ENCODE measurements at places on chromosomes 1 and 21. TPM values are rescaled to one million over a fixed set of nuclear protein-coding genes. Genes with fewer than 3 reads are reported as not detected.

PADI4 gene
- 0.56 TPM for total RNA-seq

DNA sequence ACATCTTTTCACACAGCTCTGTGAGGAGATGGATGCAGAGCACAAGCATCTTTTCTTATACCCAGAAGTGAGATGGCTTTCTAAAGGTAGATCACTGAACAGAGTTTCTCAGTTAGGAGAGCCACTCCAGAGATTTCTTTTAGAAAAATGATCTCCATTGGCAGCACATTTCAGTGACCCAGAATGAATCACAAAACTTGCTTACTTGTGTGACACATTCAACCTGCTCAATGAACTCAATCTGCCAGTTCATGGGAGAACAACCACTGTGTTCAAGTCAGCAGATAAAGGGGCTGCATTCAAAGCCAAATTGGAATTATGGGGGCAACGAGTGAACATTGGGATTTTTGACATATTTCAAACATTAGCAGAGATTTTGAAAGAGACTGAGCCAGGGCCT lies 78.3 kb downstream of the UCHL5 start:
- no peak for DNase-seq

DNA sequence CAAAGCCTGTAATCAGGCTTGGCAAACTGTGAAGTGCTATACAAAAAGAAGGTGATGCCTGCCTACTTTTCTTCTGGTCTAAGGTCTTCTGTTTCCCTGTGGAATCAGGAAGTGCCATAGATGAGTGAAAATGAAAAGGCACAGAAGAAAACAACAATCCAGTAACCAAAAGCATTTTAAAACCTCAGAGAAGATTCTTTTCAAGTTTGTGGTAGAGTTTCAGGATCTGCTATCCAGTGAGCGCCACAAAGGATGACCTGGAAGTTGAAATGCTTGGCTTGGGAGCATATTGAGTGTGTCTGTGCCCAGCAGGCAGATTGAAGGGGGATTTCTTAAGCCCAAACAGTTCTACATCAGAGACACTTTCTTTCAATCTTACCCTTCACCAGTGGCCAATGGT lies 272.2 kb downstream of the PAPPA2 start:
- no peak for DNase-seq

DNA sequence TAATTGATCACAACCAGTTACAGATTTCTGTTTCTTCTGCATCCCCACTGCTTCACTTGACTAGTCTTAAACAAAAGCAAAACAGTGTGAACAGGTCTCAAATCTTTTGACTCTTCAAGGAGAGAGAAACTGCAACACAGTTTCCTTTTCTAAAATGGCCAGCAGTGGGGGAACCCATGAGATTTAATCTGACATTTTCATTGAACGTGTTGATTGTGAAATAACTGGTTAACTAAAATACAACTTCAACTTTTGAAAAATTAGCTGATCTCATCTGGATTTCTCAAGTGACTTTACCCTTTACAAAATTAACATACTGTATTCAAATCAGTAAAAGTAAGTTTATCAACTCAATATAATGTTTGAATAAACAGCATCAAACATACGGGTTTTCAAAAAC lies 143.0 kb downstream of the HFM1 start:
- DNase-seq = no peak

FNDC5 gene
- total RNA-seq = 1.7 TPM

CHI3L1 gene
- total RNA-seq = 0.47 TPM

- DNase-seq = no peak
Measured at GRCh38 chr1:205456868-205457745, 1.3 kb upstream of the BLACAT1 start.

C1QC gene
- 457 TPM for total RNA-seq

- peak; percentile 33 for DNase-seq
Measured at GRCh38 chr1:32240140-32240951, 6.7 kb upstream of the FAM167B start.

DNA sequence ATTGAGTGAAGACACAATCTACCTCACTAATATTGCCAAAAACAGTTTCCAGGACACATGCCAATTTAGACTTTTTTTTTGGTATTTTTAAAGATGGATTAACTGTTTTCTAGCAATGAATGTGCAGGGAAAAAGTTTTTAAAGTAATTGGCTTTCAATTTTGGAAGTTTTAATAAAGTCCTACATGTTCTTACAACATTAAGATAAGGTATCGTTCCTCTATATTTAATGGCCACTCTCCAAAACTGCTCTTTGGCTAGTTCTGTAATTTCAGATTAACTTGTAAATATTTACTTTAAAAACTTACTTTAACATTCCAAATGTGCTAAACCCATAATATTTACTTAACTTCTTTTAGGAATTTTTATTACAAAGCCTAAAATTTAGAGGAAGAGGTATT lies 1332.2 kb upstream of the PRMT6 start:
- no peak for DNase-seq

CYP4A22 gene
- total RNA-seq = 0.93 TPM

SLFNL1 gene
- 0.19 TPM for total RNA-seq

COL6A1 gene
- 410 TPM for total RNA-seq
